ENCODE measurements at places on chromosomes 3 and 15.

DNA sequence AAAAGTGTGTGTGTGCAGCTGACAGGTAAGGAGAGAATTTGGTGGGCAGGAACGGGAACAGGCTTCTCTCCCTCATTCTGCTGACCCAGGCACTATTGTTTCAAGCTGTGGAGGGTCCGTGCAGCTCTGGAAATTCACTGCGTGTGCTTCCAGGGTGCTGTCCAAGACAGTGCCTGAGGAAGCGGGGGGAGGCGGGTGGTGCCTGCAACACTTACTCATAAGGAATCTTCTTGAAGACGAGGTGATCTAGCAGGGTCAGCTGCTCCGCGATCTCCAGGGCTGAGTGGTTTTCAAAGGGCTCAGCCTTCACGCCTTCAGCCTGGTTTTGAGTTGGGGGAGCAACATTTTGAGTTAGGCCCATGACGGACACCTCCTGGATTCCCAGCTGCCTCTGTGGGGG, 46.6 kb upstream of the CTSH start:
- DNase-seq: no peak

- no peak for DNase-seq
Observed at GRCh38 chr3:44442596-44443309, 34.7 kb downstream of the ZNF445 start.

GRCh38 chr3:165797551-165797950, 39.7 kb downstream of the BCHE start:
- DNase-seq: no peak

GRCh38 chr15:32994810-32995424, 199.6 kb downstream of the FMN1 start:
- DNase-seq: no peak

GRCh38 chr3:170896781-170897180, 11.7 kb downstream of the EIF5A2 start:
- DNase-seq: no peak

DNA sequence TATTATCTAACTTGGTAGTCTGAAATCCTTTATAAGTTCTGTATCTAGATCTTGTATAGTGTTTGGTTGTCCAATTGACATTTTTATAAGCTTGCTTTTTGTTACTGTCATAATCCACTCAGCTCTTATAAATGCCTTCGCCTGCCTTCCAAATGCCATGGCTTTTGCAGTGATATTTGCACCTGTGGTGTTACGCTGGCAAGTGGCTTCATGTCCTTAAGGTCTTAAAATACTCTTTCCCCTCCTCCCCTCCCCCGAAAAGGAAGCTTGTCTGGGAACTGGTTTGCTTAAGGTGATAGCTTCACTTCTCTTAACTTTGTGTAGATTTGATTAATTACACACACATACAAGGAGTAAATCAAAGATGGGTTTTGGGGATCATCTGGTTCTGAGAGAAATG, 62.0 kb downstream of the ABHD2 start:
- DNase-seq: no peak

GRCh38 chr3:12643010-12643380, 20.9 kb downstream of the RAF1 start:
- no peak for DNase-seq

GRCh38 chr3:150077581-150078247, 107.0 kb upstream of the PFN2 start:
- no peak for DNase-seq

DNA sequence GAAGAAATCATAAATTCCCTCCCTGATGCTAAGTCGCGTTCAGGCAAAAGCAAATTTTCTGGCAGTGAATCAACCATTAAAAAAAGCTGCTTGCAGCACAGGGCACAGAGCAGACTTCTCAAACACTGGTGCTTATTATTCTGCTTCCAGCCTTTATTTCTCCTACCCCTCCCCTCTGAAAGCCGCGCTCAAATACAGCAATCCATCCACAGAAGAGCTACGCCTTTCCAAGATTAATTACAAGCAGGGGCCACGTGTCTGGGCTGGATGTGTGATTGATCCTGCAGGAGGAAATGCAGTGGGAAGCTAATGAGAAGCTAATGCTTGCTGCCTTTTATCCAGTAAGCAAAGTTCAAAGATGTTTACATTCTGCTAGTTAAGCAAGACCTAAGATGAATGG, 134.9 kb upstream of the TOPAZ1 start:
- DNase-seq: no peak

- DNase-seq: no peak
Observed at GRCh38 chr3:29686889-29687592, 406.2 kb downstream of the RBMS3 start.

DNA sequence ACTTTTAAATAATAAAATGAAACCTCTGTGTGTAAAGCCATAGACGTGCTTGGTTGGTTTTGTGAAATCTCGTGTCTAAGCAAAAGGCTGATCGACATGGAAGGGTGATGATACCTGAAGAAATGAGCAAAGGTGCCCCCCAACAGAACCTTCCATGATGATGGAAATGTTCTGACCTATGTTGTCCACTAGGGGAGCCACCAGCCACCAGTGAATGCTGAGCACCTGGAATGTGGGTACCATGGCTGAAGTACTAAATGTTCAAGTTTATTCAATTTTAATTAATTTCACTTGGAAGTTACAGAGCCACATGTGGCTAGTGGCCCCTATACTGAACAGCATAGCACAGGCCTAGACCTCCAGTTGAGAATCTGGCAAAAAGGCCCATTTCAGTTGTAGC, 158.8 kb downstream of the POLR2M start:
- DNase-seq: no peak

DNA sequence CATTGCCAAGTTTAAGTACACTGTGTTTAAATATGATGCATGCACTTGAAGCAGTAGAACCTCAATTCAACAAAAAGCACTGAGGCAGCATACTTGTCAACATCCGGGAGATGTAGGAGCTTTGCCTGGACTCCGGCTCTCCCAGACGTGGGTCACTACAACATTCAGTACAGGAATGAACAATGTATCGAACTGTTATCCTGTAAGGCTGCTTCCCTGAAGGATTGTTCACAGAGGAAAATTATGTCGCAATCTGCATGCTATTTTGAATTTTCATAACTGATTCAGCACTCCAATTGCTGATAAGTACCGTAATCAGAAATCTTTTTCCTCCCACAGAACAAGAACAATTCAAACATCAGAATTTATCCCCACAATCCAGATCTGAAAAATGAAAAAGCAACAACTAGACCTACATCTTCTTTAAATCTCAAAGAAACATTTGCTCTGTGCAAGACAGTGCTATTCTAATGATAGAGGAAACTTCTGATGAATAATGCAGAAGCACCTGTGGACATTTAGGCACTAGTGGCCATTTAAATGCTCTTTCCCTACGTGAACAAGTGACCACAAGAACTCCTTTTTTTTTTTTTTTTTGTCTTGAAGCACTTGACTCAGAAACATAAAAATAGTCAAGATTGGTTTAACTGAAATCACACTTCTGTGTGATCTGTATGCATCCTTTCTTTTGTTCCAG, 113.4 kb downstream of the PLCH1 start:
- no peak for DNase-seq

GRCh38 chr3:189171707-189172106, at the start of gene TPRG1:
TSS of gene TPRG1 (plus strand) at chr3:189171971. CDS start at chr3:189207385, 35,414 bp downstream.
- no peak for DNase-seq

DNA sequence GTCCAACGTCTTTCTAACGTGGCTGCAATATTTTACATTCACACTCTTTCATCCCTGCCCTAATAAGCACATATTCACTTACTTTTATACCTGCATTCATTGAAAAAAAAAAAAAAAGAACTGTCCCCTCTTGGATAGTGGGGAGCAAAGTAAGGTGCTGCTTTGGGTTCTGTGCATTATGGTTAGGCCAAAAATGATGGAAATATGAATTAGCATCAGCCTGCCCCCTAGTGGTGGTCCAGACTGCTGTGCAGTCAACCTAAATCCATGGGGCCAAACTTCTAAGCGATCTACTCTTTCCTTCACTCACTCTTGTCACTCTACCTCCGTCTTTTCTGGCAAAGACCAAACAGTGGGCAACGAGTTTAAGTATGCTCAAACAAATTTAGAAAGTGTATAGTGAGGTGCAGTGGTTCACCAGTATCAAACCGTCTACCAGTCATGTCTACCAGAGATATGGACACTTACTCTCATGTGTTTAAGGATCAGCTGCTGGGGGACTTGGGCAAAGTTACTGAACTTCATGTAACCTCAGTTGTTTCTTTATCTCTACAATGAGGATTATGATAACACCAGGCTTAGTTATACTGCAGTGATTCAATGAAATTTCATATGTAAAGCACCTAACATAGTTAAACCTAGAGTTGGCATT, 61.5 kb upstream of the GRM7 start:
- no peak for DNase-seq

- no peak for DNase-seq
Observed at GRCh38 chr3:110995461-110996231, 76.0 kb upstream of the NECTIN3 start.

GRCh38 chr3:50520849-50521248, 17.4 kb upstream of the CACNA2D2 start:
- DNase-seq: no peak

DNA sequence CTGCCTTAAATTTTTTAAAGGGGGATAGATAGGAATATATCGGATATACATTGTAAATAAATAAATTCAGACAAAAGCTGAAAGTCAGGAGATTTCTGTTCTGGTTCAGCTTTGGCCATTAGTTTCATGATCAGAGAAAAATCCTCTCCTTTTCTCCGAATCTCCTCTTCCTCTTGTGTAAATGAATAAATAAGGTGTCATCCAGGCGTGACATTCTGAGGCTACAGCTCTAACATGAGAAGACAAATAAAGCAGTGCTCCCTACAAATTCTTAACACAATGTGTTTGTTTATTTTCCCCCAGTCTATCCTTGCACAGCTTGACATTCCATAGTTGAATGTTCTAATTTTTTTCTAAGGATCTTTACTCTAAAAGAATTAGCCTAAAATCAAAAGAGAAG, 9.4 kb upstream of the MB21D2 start:
- no peak for DNase-seq

DNA sequence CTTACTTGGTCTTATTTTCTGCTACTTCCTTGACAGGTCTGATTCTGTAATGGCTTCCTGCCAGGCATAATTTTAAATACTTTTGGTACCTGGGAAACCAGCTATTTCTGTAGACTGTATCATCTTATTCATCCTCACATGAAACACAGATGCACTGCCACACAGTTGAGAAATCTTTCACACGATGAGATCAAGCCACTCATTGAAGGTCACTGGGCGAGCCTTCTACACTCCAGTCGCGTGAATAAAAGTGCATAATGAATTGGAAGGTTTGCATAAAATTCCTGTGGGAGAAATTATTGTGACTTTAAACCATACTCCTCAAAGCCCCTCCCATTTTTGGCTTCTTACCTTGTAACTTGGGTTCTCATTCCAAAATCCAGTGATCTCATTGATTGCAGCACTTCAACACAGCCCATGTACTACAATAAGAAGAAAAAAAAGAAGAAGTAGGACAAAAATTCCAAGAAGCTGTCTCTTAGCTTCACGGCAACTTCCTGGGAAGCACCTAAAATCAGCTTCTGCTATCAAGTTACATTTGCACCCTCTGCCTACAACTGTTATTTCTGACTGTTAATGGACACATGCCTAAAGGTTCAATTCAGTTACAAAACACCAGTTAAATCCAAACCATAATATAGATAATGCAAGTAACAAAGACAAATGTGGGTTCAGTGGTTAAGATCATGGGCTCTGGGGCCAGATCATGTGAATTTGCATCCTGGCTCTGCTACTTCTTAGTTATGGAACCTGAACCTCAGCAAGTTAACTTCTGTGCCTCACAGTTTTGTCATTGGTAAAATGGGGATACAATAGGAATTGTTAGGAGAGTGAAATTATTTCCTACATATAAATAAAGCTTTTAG, 39.0 kb downstream of the SHC4 start:
- no peak for DNase-seq

GRCh38 chr3:32076566-32076965, 29.9 kb upstream of the GPD1L start:
- DNase-seq: no peak

- no peak for DNase-seq
Observed at GRCh38 chr15:41934843-41935242, 37.5 kb downstream of the EHD4 start.

DNA sequence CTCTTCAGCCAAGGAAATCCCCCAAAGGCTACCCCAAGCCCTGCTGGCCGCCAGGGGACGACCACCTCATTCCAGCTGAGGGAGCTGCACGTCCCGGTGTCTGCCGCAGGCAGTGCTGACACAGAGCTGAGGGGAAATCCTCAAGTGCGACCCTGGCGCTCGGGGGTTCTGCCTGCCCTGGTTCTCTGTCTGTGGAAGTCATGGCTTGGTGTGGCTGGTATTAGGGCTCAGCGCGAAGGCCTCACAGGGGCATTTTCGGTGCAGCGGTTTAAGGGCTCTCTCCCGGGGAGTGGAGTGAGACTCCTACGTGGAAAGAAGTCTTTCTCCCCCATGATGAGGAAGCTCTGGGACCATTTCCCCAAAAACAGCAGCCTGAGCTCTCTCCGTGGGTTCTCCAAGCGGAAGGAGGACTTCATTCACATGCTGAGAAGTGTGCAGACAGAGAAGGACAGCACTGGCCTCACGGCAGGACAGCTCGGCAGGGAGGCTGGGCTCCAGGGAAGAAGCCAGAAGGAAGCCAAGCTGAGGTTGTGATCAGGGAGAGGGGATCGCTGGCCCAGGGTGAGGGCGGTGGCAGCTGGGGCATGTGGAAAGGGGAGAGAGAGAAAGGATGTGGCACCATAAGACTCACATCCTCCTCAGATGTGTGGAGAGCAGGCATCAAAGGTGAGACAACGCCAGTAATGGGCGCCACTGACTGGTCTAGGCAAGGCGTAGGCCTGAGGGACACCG, 48.6 kb downstream of the KLF15 start:
- DNase-seq: no peak

DNA sequence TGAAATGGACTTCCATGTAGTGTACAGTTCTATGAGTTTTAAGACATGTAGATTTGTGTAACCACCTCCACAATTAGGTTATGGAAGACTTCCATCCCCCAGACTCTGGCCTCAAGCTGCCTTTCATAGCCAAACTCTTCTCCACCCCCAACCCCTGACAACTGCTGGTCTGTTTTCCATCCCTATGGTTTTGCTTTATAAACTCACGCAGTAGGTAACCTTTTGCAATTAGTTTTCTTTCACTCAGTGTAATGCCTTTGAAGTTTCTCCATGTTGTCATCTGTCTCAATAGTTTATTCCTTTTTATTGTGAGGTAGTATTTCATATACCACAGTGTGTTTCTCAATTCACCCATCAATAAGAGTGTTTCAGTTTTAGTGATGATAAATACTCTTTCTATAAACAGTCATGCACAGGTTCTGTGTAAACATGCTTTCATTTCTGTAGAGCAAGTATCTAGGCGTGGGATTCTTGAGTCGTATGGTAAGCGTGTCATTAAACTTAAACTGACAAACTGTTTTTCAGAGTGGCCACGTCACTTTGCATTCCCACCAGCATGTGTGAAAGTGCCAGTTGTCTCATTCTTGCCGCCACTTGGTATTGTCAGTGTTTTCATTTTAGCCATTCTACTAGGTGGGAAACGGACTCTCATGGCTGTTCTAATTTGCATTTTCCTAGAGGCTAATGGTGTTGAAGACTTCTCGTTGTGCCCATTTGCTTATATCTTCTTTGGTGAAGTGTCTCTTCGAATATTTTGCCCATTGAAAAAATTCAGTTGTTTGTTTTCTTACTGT, 47.3 kb upstream of the ALDH1A3 start:
- no peak for DNase-seq

GRCh38 chr15:55518641-55519040, 10.6 kb upstream of the DNAAF4 start:
- DNase-seq: no peak

GRCh38 chr3:27452368-27453090, 31.7 kb downstream of the SLC4A7 start:
- no peak for DNase-seq

Data from cortex of kidney (tissue), 1 donor.